DMS 273 treated with DMSO at 0.1 percent for 48 hours (cell line): ENCODE measurements at places on chromosomes 3 and 15.

GRCh38 chr3:69749461-69749860 lies 10.2 kb downstream of the MITF start:
- no peak for DNase-seq

DNA sequence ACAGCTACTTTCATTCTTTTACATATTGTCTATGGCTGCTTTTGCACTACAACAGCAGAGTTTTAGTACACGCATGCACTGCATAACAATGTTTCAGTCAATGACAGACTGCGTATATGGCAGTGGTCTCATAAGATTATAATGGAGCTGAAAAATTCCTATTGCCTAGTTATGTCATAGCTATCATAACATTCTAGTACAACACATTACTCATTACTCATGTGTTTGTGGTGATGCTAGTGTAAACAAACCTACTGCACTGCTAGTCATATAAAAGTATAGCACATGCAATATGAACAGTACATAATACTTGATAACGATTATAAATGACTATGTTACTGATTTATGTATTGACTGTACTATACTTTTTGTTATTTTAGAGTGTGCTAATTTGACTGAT lies 47.9 kb downstream of the QTRT2 start:
- no peak for DNase-seq

DNA sequence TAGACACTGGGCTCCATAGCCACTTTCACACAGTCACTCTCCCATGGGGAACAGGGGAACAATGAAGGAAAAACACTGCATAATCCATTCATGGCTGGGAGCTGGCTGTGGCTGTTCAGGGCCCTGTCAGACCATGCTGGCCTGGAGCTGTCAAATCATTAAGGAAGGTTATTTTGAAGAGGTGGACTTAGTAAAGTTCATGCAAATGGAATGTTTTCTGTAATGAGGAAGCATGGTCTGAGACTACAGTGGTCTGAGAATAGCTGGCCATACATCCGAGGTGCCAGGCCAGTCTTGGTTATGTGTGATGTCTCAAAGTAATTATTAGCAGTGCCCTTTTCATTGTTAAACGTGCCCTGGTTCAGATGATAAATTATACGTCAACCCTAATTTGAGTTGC lies 117.1 kb upstream of the MRPS22 start:
- no peak for DNase-seq

GRCh38 chr3:111862415-111862814 lies 3.4 kb downstream of the PHLDB2 start:
- DNase-seq: no peak
